NCI-H146 (cell line): ENCODE measurements at places on chromosomes 3 and 15.
A peak's percentile ranks its signal among the peaks of the same experiment; 100 is the strongest.

- DNase-seq = no peak
These were observed 200.2 kb upstream of the LRRC3B start for GRCh38 chr3:26422415-26422814.

GRCh38 chr3:44208568-44208967 lies 33.1 kb upstream of the TOPAZ1 start:
- DNase-seq = no peak

- DNase-seq = no peak
These were observed 876.6 kb downstream of the TUSC7 start for GRCh38 chr3:117586161-117586560.

- DNase-seq = no peak
These were observed 33.4 kb upstream of the SETD2 start for GRCh38 chr3:47197287-47197686.

- peak; percentile 27 for DNase-seq
These were observed 57.9 kb downstream of the RORA start for GRCh38 chr15:61171209-61171608.

DNA sequence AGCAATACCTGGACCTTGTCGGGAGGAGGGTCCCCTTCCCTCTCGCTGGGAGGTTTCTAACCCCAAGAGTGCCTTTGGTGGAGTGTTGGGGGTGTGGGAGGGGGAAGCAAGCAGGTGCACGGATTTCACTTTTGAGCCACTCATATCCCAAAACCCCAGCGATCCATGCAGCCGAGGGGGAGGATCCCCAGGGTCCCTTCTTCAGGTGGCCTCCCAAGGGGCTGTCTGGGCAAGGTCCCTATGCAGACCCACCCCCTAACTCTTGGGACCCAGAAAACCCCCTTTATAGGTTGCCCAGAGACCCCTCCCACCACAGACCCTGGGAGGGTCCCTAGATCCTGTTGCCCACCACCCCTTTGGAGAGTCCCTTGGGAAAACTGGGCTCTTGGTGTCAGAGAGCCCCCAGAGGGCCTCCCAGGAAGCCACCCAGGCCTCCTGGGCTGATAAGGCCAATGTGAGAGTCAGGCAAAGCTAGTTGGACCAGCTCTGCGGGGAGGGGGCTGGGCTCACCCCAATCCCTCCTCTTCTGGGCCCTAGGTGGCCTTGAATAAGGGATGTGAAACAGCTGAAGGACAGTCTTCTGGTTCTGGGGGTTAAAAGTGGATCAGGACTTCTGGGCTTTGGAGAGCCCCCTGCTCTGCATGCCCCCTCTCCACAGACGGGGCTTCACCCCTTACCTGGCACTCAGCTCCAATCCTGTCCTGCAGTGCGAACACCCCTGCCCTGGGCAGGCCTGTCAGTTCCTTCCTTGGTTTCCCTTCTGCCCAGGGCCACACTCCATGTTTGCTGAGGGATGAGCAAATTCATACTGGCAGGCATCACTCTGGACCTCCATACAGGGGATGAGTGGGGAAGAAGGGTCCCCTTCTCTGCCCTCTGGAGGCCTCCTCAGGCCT lies 932 bp upstream of the PLCD1 start:
- no peak for DNase-seq

- DNase-seq = no peak
These were observed 343.0 kb upstream of the TGFBR2 start for GRCh38 chr3:30263238-30263924.

DNA sequence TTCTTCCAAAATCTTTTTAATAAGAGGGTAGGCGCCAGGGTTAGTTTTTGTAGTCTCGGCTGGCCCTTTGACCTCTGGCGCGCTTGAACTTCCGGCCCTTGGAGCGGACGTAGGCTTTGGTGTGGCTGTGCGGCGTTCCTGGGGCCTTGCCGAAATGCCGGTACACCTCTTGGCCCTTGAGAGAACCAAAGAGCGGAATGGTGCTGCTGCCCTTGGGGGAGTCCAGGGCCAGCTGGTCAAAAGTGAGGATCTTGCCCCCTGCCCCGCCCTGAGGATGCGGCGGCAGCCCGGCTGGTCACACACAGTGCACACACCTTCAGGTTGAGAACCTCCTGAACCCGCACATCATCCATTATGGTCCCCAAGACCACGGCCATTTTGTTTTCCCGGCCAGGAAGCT lies 20.0 kb upstream of the CHRNB4 start:
- no peak for DNase-seq

DNA sequence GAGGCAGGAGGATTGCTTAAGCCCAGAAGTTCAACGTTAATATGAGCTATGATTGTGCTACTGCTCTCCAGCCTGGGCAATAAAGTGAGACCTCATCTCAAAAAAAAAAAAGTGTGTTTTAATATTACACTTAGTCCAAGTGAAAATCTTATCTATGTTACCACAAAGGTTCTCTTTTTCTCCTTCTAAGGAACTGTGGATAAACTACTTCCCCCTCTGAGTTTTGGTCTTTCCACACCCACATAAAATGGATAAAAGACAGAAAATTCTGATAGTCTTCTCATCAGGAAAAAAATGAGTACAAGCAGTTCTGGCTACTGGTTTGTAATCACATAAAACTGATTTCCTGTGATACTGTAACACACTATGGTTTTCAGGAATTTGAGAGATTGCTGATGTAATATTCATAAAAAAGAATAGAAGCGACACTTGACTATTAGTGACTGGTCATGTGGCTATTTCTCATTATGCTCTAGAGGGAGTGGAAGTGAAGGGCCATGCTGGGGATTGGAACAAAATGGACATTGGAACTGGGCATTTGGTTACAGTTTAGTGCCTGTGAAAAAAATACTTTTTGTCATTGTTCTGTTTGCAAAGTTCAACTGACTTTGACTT lies 68.2 kb downstream of the RYR3 start:
- no peak for DNase-seq

GRCh38 chr3:45933591-45933990 lies 9.7 kb upstream of the CXCR6 start:
- no peak for DNase-seq

GRCh38 chr3:103002425-103003176 lies 567.8 kb downstream of the ZPLD1 start:
- no peak for DNase-seq

DNA sequence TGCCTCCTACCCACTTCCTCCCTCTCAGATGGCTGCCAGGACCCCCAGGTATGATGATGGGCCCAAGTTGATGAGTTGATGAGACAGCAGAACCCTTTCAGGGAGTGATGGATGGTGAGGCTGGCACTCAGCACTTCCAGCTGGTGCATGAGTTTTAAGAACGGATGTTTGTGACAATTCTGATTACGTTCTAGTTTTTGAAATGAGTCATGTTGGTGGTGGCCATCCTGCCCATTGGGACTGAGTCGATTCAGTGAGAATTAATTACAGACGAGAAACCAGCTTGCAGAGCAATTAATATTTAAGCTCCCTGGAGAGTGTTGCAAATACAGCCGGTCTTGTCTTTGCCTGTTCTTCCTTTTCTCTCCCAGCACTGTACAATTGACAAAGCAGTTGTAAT lies 56.9 kb upstream of the NR2C2 start:
- peak; percentile 18 for DNase-seq

DNA sequence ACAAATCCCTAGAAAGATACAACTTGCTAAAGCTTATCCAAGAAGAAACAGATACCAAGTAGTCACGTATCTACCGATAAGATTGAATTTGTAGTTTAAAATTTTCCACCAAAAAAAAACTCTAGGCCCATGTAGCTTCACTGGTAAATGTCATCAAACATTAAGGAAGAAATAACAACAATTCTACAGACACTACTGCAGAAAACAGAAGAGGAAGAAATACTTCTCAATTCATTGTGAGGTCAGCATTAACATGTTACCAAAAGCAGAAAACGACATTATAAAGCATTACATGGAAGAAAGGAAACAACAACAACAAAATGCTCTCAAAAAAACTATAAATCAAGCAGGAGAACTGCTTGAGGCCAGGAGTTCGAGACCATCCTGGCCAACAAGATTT lies 27.5 kb upstream of the TM4SF19 start:
- DNase-seq = no peak

DNA sequence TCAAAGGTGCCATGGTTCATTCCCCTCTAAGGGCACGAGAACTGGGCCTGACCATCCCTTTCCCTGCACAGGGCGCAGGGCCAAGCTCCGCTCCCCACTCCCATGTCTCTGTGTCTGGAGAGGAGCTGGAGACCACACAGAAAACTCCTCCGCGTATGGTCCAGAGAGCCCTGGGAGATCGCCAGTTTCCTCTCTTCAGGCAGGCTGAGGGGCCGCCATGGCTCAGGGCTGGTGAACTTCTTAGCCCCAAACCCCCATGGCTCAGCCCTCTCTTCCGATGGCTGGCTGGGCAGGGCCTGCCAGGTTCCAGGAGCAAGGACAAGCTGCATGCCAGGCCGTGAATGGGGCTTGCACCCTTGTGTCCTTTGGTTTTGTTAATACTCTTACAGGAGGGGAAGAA lies 52.9 kb downstream of the EXOG start:
- DNase-seq = no peak

DNA sequence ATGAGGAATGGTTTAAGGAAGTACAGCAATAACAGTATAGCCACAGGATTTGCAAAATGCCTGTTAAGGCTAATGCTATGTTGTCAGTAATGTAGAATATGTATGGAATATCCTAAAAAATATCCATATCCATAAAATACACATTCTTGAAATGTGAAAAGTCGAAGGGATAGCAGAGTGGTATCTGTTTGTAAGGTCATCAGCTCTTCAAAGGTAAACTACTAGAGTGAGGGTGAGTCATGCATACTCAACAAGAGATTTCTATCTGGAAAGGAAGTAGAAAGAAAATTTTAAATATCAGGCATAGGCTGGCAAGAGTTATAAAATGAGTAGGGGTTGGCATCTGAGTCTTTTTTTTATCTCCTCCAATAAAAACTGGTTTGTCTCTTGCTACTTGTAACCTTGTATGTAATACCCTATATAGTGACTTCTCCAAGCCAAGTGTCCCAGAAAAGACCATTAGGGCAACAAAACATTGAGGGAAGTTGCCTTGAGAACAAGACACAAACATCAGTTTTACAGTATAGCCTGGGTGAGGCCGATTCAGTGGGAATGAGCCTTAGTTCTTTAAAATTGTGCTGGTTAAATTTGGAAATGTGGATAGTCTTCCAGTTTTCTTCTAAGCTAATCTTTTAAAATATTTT lies 103.1 kb downstream of the SPATA16 start:
- no peak for DNase-seq

DNA sequence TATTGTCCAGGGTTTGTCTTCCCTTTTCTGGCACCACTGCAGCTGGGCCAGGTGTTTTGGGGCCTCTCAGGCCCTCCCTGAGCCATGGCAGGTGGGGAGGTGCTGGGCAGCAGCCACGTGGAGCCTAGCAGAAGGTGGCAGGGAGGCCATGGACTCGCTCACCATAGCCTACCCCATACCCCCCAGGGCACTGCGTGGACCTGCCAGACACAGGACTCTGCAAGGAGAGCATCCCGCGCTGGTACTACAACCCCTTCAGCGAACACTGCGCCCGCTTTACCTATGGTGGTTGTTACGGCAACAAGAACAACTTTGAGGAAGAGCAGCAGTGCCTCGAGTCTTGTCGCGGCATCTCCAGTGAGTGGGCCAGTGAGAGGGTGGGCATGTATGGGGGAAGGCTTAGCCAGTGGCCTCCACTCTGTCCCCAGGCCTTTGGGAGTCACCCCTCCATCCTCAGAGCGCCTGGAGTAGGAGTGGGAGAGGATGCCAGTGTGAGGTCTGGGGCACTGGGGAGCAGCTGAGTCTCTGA lies 11.9 kb downstream of the SPINT1 start:
- no peak for DNase-seq

DNA sequence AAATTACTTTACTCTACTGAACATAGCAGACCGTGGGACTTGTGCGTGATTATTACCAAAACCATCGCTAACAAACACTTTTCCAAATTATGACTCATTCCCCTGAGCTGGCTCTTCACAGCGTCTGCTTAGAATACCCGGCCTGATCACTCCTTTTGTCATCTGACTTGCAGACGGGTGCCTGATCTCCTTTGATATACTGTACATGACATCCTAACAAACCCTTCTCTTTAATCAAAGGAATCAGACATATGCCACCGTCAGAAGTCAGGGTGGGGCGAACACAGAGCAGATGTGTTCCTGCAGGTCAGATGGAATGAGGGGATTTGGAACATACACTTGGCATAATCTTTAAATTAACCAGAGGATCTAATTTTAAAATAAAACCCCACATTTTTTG lies 48.5 kb upstream of the SH3GL3 start:
- DNase-seq = no peak

- no peak for DNase-seq
These were observed 191.6 kb downstream of the SV2B start for GRCh38 chr15:91291673-91292072.

- DNase-seq = no peak
These were observed 21.6 kb upstream of the CNBP start for GRCh38 chr3:129205109-129205832.

DNA sequence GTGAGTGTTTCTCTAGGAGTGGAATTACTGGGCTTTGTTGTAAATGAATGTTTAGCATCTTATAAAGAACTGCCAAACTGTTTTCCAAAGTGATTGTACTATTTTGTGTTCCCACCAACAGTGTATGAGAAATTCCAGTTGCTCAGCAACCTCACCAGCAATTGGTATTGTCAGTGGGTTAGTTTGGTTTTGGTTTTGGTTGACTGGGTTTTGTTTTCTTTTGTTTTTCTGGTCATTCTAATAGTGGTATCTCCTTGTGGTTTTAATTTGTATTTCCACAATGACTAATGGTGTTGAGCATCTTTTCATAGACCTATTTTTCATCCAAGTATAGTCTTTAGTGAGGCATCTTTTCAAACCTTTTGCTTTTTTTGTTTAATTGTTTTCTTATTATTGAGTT lies 27.1 kb downstream of the FILIP1L start:
- no peak for DNase-seq

DNA sequence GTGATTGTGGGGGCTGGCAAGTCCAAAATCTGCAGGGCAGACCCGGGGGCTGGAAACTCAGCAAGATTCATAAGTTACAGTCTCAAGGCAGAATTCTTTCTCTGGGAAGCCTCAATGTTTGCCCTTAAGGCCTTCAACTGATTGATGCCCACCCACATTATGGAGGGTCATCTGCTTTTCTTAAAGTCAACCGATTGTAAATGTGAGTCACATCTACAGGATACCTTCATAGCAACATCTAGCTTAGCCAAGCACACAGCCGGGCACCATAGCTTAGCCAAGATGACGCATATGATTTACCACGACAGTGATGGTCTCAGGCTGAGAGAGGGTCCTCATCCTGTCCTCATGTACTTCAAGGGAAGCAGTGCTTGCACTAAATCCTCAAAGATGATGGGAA lies 43.5 kb downstream of the IDH2 start:
- no peak for DNase-seq

- DNase-seq = no peak
These were observed 41.6 kb upstream of the CNOT10 start for GRCh38 chr3:32643354-32643753.

DNA sequence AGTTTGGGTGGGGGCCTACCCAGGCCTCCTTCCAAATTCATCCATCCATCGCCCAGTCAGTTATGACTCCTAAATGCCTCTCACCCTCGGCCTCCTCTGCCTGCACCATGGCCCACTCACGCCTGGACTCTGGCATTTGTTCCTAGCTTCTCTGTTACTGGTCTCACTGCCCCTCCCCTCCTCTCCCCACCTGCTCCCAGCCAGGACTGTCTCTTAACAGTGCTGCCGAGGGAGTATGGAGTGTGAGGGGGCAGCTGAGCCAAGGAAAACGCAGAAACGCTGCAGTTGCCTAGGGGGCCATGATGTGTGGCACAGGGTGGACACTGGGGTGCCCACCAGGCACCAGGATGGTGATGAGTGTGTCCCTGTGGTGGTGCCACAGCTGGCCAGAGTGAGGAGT lies 3.1 kb downstream of the RCCD1 start:
- DNase-seq = no peak

- DNase-seq = no peak
These were observed 2.0 kb downstream of the CA12 start for GRCh38 chr15:63379492-63380150.

- no peak for DNase-seq
These were observed 16.1 kb downstream of the ROBO1 start for GRCh38 chr3:79751703-79752102.
